Esophagus squamous epithelium (tissue), 5 donors: ENCODE measurements at places on chromosomes 16 and 17.

- DNase-seq: no peak
Observed at GRCh38 chr16:55828680-55829079, 4.2 kb downstream of the CES1 start.

DNA sequence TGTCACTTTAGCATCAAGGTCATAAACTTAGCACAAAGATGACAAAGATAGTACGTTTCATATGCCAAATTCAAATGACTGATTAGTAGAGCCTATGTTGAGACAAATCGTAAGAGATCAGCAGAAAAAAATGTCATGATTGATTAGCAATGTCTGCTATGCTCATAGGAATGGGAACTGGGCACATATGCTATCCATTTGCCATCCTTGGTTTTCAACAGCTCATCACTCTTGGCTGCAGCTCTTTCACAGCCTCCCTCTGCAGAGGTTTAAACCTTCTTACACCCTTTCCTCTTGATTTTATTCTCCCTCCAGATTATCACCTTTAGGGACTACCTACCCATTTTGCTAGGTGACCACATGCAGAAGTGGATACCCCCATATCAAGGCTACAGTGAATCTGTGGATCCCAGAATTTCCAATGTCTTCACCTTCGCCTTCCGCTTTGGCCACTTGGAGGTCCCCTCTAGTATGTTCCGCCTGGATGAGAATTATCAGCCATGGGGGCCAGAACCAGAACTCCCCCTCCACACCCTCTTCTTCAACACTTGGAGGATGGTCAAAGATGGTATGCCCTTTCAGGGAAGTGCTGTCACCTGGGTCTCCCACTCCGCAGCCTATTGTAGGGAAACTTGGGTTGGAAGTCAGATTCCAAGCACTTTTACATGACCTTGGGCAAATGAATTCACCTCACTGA lies 16.2 kb downstream of the MPO start:
- DNase-seq: no peak

GRCh38 chr16:30041841-30042240 lies 10.8 kb upstream of the TLCD3B start:
- no peak for DNase-seq

- no peak for DNase-seq
Observed at GRCh38 chr16:66662445-66663194, 33.9 kb downstream of the CMTM4 start.
